ENCODE measurements at places on chromosomes 3 and 15. TPM values are rescaled to one million over a fixed set of nuclear protein-coding genes. Genes with fewer than 3 reads are reported as not detected.

GRCh38 chr15:51083641-51084166 is 11.0 kb downstream of the TNFAIP8L3 start:
- no peak for DNase-seq

Gene SLC22A14
- 0.09 TPM for total RNA-seq

Gene CHST13
- 0.74 TPM for total RNA-seq

Gene GP5
- total RNA-seq: 0.21 TPM
